Endothelial cell of umbilical vein (primary cell): ENCODE measurements at places on chromosomes 5 and 9. TPM values are rescaled to one million over a fixed set of nuclear protein-coding genes. Genes with fewer than 3 reads are reported as not detected.

N4BP3 gene
- polyA plus RNA-seq, result 11.8 and 12.5 TPM in 2 replicates

IGIP gene
- polyA plus RNA-seq, result 0.62 and 0.86 TPM in 2 replicates

LEAP2 gene
- polyA plus RNA-seq, result 0.37 and 0.48 TPM in 2 replicates

SPATA31A3 gene
- polyA plus RNA-seq, result not detected in 2 replicates

TSSK1B gene
- polyA plus RNA-seq, result 0.03 TPM in 1 of 2 replicates, not detected in the other

PCDHGA7 gene
- 0.68 and 0.84 TPM in 2 replicates for polyA plus RNA-seq

PCDHGA12 gene
- 3.2 and 4.2 TPM in 2 replicates for polyA plus RNA-seq

DNM1 gene
- polyA plus RNA-seq, result 0.59 TPM in 2 replicates

PCDHA12 gene
- 0.03 TPM in 1 of 2 replicates, not detected in the other for polyA plus RNA-seq

TNFSF8 gene
- not detected in 2 replicates for polyA plus RNA-seq

PCDHB8 gene
- 0.11 and 0.25 TPM in 2 replicates for polyA plus RNA-seq

CSF1R gene
- not detected in 2 replicates for polyA plus RNA-seq

HEXB gene
- 126 and 128 TPM in 2 replicates for polyA plus RNA-seq

NADK2 gene
- 3.6 and 4.0 TPM in 2 replicates for polyA plus RNA-seq

NIPAL4 gene
- polyA plus RNA-seq, result 0.10 TPM in 1 of 2 replicates, not detected in the other

HMCN2 gene
- 0.02 and 0.04 TPM in 2 replicates for polyA plus RNA-seq

LARP1 gene
- 57.1 and 70.4 TPM in 2 replicates for polyA plus RNA-seq

DAB2IP gene
- polyA plus RNA-seq, result 29.2 and 29.9 TPM in 2 replicates

EIF4E1B gene
- not detected in 2 replicates for polyA plus RNA-seq

ALDH7A1 gene
- 30.1 and 43.6 TPM in 2 replicates for polyA plus RNA-seq

FOXI1 gene
- not detected in 2 replicates for polyA plus RNA-seq

PCDHA9 gene
- polyA plus RNA-seq, result 0.03 TPM in 1 of 2 replicates, not detected in the other

ADRB2 gene
- polyA plus RNA-seq, result 0.88 and 0.96 TPM in 2 replicates

STC2 gene
- 11.6 and 19.0 TPM in 2 replicates for polyA plus RNA-seq

CCDC192 gene
- not detected in 2 replicates for polyA plus RNA-seq

SLC46A2 gene
- polyA plus RNA-seq, result not detected in 2 replicates

MARVELD2 gene
- 5.3 and 5.7 TPM in 2 replicates for polyA plus RNA-seq

ANKRD31 gene
- not detected in 2 replicates for polyA plus RNA-seq

SLC22A4 gene
- polyA plus RNA-seq, result 6.3 and 6.9 TPM in 2 replicates

PCDHGA10 gene
- polyA plus RNA-seq, result 3.6 and 3.7 TPM in 2 replicates

TAF11L5 gene
- not detected in 2 replicates for polyA plus RNA-seq

TTC23L gene
- 0.35 TPM in 1 of 2 replicates, not detected in the other for polyA plus RNA-seq

AGXT2 gene
- not detected in 2 replicates for polyA plus RNA-seq

IL9 gene
- not detected in 2 replicates for polyA plus RNA-seq

FAM200C gene
- polyA plus RNA-seq, result 0.76 and 0.86 TPM in 2 replicates

ITK gene
- polyA plus RNA-seq, result not detected in 2 replicates

ARID3C gene
- polyA plus RNA-seq, result not detected in 2 replicates

CDX1 gene
- not detected in 2 replicates for polyA plus RNA-seq

SAXO1 gene
- polyA plus RNA-seq, result not detected in 2 replicates

ISL1 gene
- polyA plus RNA-seq, result 0.13 and 0.28 TPM in 2 replicates

PCDHAC2 gene
- polyA plus RNA-seq, result 0.97 and 1.2 TPM in 2 replicates

ADGRD2 gene
- polyA plus RNA-seq, result not detected in 2 replicates

PCDHGC5 gene
- 0.21 and 0.48 TPM in 2 replicates for polyA plus RNA-seq

ENC1 gene
- polyA plus RNA-seq, result 53.3 and 59.7 TPM in 2 replicates

CD72 gene
- 0.39 TPM in 1 of 2 replicates, not detected in the other for polyA plus RNA-seq

FOXE1 gene
- not detected in 2 replicates for polyA plus RNA-seq

C5 gene
- 0.79 and 1.0 TPM in 2 replicates for polyA plus RNA-seq

KCNMB1 gene
- polyA plus RNA-seq, result 0.15 and 0.19 TPM in 2 replicates

FOXD4 gene
- polyA plus RNA-seq, result 0.07 and 0.13 TPM in 2 replicates

NUTM2F gene
- not detected in 2 replicates for polyA plus RNA-seq

HBEGF gene
- polyA plus RNA-seq, result 62.9 and 79.8 TPM in 2 replicates

IL31RA gene
- polyA plus RNA-seq, result 0.06 and 0.14 TPM in 2 replicates

FGF10 gene
- not detected in 2 replicates for polyA plus RNA-seq

HTR4 gene
- polyA plus RNA-seq, result not detected in 2 replicates

ANKRD18B gene
- polyA plus RNA-seq, result 0.92 and 1.4 TPM in 2 replicates
